ENCODE measurements at places on chromosomes 2 and 18.

DNA sequence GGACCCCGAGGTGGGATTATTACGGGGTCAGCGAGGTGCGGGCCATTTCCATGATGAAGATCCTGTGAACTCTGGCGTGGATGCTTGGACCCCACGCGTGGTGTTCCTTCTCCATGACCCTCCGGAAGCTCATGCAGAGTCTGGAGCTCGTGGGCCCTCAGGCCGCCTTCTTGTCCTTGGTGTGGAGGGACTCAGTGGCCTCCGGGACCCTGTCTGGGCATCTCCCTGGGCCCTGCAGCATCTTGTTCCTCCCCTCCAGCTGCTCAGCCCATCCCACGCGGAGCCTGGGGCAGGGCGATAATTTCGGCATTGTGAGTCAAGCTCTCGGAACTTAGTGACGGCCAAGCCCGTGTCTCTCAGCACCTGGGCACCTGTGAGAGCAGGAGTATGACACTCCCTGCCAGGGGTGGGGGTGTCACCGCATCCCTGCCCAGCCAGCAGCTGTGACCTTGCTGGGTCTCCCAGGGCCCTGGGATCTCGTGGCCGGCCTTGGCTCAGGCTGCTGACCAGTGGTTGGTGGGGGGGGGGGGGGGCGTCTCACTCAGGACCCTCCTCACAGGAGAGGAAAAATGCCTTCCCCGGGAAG lies 24.6 kb downstream of the RTP5 start:
- DNase-seq, result no peak

- DNase-seq, result no peak
Observed at GRCh38 chr2:144279165-144279564, 240.8 kb downstream of the ZEB2 start.

GRCh38 chr2:86825693-86826381 lies 35.1 kb upstream of the CD8A start:
- DNase-seq, result peak; percentile 86

- no peak for DNase-seq
Observed at GRCh38 chr2:186827862-186828492, 21.0 kb downstream of the ZSWIM2 start.

- DNase-seq, result no peak
Observed at GRCh38 chr2:23694058-23695045, 232.6 kb downstream of the ATAD2B start.

DNA sequence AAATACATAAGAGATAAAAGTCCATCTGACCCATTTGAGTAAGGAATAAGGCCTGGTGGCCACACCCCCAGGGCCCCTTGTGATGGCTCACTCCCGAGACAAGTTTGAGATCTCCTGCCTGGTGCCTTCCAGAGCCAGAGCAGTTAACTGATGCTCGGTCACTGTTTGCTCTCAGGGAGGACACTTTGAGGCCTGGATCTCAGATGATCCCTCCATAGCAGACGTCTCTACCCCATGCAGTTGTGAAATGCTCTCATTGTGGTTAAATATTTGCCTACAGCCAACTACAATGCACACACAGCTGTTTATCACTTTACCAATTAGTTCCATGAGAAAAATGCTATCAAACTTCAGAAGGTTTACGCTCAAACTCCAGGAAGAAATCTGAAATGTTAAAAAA lies 12.3 kb downstream of the GYPC start:
- DNase-seq, result no peak

DNA sequence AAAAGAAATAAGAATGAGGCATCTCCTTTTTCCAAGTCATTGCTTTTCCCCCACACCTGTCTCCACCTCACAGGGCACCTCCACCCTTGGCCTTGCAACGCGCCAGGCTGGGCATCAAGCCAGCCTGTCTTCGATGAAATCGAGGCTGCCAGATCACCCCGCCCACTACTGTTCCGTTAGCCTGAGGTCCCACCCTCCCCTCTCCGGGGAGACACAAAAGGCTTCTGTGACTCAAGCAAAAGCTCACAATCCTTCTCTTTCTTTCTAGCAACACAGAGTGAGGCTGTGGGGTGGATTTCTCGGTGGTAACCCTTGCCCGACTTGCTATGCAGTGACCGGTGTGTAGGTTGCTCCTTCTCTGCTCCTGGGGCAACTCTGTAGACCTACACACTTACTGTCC lies 9.9 kb downstream of the TNP1 start:
- DNase-seq, result no peak

DNA sequence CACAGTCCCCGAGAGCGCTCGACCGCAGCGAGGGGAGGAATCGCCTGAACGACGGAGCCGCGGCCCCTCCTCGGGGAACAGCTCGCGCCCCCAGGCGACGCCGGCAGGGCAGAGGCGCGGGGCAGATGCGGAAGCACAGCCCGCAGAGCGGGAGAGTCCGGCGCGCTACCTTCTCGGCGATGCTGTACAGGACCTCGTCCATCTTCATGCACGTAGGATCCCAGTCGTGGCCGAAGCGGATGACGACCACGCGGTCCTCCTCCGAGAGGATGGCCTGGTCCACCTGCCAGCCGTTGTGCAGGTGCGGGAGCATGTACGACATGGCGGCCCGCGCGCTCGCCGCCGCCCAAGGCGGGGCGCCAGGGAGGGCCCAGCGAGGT lies 302 bp downstream of the TXNL4A start:
- peak; percentile 69 for DNase-seq

DNA sequence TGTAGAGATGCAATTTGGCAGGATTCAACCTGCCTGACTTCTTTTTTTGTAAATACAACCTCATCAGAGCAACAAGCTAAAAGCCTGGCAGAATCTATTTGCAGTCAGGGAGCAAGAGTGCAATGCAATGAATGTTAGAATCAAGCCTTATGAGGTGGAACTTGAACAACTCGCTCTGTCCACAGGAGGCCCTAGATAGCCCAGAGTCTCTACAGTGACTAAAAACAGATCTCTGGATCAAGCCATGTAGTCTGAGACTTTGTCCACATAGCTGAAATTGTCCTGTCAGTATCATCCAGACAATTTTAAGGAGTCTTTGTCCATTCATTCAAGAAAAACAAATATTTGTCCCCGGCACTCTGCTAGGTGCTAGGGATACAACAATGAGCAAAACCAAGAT lies 32.0 kb upstream of the CDK5R2 start:
- no peak for DNase-seq

- DNase-seq, result no peak
Observed at GRCh38 chr18:77433076-77433475, 183.4 kb downstream of the GALR1 start.

GRCh38 chr2:178512484-178512883 lies 32.2 kb downstream of the PLEKHA3 start:
- no peak for DNase-seq

DNA sequence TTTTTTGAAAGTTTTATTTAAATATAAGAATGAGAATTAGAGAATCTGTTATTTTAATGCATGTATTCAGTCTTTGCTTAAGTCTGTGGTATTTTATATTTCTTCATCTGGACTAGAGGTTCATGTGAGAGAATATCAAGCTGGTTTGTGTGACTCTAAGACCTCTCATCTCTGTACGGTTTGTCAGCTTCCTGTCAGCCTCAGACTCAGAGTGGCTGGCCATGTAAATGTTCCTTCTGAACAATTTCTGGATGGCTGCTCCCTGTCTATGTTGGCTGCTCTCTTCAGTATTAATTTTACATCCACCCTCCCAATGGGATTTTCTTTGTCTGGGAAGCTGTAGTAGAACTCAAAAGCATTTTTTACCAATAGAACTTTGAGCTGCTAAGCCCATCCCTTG lies 225.3 kb upstream of the THUMPD2 start:
- peak; percentile 55 for DNase-seq

DNA sequence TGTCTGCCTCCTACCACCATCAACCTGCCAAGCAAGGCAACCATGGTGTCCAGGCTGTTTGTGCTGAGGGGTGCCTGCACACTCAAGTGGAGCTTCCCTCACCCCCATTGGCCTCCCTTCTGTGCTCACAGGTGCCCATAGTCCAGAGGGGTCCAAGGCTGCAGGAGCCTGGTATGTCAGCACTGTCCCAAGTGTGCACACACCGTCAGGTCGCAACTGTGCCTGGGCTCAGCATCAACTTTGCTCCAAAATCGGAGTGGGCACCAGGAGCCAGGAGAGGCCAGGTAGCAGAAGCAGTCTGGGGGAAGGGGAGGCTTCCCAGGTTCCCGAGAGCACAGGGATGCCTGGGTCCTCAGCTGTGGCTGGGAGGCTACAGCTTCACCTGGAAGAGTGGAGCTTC lies 1528.2 kb upstream of the SLC39A10 start:
- DNase-seq, result no peak

- no peak for DNase-seq
Observed at GRCh38 chr18:63730773-63731172, 28.0 kb downstream of the SERPINB11 start.

GRCh38 chr18:10247021-10247741 lies 207.3 kb upstream of the APCDD1 start:
- DNase-seq, result no peak

- DNase-seq, result no peak
Observed at GRCh38 chr18:59149007-59149406, 9.3 kb downstream of the SEC11C start.

DNA sequence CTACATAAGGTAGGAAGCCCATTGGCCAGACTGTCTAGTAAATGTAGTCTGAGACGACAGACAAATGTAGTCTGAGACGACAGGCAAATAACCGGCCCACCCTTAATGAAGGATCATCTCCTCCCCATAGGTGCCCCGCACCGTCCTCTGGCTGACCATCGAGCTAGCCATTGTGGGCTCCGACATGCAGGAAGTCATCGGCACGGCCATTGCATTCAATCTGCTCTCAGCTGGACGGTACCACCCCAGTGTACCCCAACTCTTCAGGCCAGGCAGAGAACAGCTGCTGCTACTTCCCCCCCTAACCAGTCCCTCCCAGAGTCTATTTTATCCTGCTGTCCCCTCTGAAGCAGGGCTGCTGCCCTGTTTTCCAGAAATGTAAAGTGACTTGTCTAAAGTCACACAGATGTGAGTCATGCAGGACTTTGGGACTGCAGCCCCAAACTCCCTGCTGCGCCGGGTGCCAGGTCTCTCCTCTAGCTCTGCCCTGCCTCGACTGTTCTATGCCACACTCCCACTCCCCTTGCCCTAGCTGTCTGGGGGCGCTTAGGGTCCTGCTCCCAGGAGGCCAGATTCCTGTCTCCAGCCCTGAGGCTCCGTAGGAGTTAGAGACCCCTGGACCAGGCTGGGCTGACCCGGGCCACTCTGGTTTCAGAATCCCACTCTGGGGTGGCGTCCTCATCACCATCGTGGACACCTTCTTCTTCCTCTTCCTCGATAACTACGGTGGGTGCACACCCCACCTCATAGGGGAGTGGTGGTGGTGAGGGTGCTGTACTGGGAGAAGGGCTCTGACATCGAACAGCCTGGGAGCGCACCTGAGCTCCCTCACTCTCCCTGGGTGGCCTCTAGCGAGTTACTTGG lies 4.7 kb downstream of the SLC11A1 start:
- DNase-seq, result no peak

- no peak for DNase-seq
Observed at GRCh38 chr2:158667586-158667985, 127.5 kb upstream of the DAPL1 start.

- DNase-seq, result no peak
Observed at GRCh38 chr2:136005462-136006196, 20.2 kb upstream of the DARS1 start.

GRCh38 chr18:40832362-40832761 lies 1122.7 kb upstream of the PIK3C3 start:
- no peak for DNase-seq

GRCh38 chr2:208392300-208392699 lies 14.3 kb upstream of the PTH2R start:
- no peak for DNase-seq

DNA sequence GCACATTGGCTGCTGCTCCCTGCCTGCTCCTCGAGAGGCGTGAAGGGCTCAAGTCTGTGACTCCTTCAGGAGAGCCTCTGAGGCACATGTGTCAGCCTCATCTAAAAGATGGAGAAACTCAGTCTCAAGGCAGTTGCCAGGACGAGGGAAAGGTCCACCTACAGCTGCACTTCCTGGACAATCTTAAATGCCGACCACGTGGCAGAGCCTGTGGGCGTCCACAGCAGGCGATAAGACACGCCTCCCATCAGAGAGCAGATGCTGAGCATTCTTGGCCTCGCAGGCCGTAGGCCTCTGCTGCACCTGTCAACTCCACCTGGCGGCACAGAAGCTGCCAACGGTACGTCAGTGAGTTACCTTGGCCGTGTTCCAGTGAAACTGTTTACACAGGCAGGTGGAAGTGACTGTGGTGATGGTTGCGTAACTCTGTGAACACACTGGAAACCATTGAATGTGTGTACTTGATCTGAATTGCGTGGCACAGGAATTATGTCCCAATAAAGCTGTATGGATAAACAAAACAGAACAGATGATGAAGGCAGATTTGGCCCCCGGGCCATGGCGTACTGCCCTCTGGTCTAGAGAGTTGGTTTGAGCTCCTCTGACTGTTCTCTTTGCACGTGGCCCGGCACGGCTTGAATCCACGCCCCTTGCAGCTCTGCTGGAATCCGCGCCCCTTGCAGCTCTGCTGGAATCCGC lies 114.5 kb downstream of the RNF144A start:
- DNase-seq, result no peak

- no peak for DNase-seq
Observed at GRCh38 chr18:59799383-59800015, 100.3 kb upstream of the PMAIP1 start.

DNA sequence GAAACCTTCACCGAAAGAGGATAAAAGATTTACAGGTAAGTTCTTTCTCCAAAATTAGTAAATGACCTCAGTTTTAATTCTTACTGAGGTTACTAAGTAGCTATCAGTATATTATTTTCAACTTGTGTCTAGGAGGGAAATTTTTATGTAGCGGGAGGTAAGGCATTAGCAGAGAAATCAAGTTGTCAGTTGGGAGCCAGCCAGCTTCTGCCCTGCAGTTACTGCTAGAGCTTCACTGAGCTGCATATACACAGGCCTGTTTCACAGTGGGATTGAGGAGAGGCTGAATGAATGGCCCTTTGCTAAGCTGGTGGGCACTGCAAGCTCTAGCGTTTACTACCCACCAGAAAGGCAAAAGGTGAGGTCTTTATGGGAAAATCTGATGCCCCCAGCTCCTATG lies 105.7 kb downstream of the ACAA2 start:
- no peak for DNase-seq

GRCh38 chr2:213243189-213244044 lies 40.8 kb upstream of the SPAG16 start:
- no peak for DNase-seq

DNA sequence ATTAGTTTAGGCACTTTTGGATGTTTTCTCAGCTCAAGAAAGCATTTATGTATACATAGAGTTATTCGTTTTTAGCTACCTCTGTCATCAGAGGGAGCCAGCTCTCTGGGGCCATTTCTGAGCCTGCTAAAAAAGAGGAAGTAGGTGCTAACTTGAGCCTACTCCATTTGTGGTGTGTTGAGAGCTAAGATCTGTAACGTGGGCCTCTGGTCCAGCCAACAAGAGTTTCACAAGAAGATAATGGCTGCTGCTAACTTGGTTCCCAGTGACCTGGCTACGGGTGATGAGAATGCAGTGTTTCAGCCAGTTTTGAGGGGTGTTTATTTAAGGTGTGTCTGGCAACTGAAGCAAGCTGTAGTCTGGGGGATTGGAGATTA lies 182.5 kb downstream of the PRKCE start:
- DNase-seq, result no peak

DNA sequence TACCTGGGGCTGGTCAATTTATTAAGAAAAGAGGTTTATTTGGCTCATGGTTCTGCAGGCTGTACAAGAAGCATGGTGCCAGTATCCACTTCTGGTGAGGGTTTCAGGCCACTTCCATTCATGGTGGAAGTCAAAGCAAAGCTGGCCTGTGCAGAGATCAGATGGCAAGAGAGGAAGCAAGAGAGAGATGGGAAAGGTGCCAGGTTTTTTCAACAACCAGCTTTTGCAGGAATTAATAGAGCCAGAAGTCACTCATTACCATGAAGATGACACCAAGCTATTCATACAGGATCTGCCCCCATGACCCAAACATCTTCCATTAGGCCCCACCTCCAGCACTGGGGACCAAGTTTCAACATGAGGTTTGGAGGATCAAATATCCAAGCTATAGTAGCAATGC lies 56.8 kb upstream of the ST3GAL5 start:
- DNase-seq, result no peak
